ENCODE measurements at places on chromosomes 1 and 21.
A peak's percentile ranks its signal among the peaks of the same experiment; 100 is the strongest.

GRCh38 chr1:29062157-29062942 lies 61.4 kb downstream of the TMEM200B start:
- no peak for DNase-seq

DNA sequence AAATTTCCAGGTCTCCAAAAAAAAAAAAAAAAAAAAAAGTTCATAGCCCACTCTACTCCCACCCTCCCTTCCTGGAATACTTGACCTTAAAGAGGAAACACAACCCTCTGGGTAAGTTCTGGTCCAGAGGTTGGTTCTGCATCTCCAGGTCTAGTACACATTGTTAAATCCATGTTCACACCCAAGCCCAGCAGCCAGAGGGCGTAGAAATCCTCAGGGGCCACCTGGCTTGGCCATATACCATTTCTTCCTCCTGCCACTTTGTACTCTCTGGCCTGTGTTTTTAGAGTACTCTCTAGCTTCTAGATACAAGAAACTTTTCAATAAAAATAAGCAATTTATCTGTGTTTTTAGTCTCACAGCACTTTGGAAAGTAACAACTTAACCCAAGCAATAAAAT lies 89.3 kb downstream of the PHTF1 start:
- DNase-seq: no peak

- DNase-seq: no peak
These were observed 49.8 kb downstream of the PRDM2 start for GRCh38 chr1:13749543-13750341.

- no peak for DNase-seq
These were observed 9.9 kb downstream of the PODN start for GRCh38 chr1:53071915-53072314.

- DNase-seq: no peak
These were observed 33.3 kb downstream of the PUM1 start for GRCh38 chr1:31032266-31032665.

GRCh38 chr1:42456754-42457089 lies 379 bp downstream of the PPCS start:
- peak; percentile 39 for DNase-seq

Data from stimulated activated CD4-positive, alpha-beta T cell treated with anti-CD3 and anti-CD28 coated beads, Interleukin-15, amount 100 ng/mL, for 1 hour (primary cell).